Left lung (tissue), 14 donors: ENCODE measurements at places on chromosomes 16 and 17. TPM values are rescaled to one million over a fixed set of nuclear protein-coding genes. Genes with fewer than 3 reads are reported as not detected.
A peak's percentile ranks its signal among the peaks of the same experiment; 100 is the strongest.

MPV17L gene
- total RNA-seq: 1.5 TPM

CCL15 gene
- total RNA-seq: 1.3 TPM

DNA sequence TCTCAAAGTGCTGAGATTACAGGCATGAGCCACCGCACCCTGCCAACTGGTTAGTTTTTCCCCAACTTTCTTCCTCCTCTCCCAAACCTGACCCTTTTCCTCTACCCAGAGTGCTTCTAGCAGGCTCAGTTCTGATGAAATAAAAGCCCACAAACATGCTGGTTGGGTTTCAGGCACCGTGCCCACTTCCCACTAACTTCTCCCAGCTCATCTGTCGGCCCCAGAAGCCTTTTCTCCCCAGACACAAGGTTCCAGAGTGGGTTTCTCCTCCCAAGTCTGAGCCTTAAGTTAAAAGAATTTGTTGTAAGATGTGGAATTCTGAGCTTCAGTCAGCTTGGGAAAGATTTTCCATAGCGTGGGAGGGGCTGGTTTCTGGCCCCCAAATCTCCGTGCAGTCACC, 11.5 kb upstream of the SCN4A start:
- no peak for DNase-seq

DNA sequence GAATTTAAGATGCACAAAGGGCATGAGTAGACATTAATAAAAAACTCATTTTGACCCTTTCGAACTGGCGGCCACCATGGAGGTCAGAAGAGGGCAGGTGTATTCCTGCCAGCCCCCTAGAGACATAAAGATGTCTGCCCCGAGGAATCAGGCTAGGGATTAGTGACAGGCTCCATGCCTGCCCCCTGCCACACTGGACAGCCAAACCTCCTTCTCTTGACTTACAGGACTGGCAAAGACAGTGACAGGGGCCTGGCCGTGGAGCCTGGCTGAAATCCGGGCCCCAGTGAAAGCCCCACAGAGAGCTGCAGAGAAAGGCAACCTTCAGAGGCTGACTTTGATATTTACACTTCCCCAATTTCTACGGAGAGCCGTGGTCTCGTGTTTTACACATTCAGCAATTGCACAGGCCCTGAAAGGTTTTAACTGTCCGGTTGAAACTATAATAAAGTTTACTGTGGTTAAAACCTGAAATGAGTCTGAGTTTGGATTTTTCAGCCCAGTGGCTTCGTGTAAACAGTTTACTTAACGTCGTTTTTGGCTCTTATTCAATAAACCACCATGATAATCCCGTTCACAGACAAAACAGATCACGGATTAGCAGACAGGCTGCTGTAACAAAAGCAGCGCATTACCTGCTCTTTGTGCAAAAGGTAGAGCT, 243.9 kb upstream of the MYOCD start:
- DNase-seq: no peak

- peak; percentile 35 for DNase-seq
Observed at GRCh38 chr16:57991551-57992059, 8.9 kb downstream of the ZNF319 start.

DNA sequence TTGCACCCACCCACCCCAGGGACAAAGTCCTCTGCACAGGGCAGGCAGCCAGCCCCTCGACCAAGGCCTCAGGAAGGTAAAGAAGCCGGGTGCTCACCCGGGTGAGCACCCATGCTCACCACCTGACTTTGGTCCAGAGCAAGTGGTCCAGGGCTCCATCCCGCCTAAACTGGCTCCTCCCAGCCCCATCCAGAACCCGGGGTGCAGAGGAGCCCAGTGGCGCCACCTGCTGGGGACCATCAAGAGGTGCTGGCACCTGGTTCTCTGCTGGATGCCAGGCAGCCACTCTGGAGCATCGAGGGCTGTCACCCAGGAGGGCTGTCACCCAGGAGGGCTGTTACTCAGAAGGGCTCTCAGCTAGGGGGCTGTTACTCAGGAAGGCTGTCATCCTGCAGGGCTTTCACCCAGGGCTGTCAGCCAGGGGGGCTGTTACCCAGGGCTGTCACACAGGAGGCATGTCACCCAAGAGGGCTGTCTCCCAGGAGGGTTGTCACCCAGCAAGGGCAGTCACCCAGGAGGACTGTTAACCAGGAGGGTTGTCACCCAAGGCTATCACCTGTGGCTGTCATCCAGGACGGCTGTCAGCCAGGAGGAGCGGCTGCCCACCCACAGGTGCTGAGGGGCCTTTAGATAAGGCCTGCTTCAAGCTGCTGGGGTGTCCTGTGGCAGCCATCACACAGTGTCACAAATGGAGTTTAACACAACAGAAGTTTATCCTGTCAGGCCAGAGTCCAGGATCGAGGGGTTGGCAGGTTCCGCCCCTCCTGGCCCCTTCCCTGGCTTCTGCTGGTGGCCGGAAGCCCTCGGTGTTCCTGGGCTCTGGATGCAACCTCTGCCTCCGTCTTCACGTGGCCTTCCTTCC, 98.5 kb downstream of the TNFRSF13B start:
- no peak for DNase-seq
